ENCODE measurements at places on chromosomes 12 and 14. TPM values are rescaled to one million over a fixed set of nuclear protein-coding genes. Genes with fewer than 3 reads are reported as not detected.

DCN gene
- total RNA-seq: not detected

OVCH1 gene
- not detected for total RNA-seq

GPRC5D gene
- total RNA-seq: not detected

DNA sequence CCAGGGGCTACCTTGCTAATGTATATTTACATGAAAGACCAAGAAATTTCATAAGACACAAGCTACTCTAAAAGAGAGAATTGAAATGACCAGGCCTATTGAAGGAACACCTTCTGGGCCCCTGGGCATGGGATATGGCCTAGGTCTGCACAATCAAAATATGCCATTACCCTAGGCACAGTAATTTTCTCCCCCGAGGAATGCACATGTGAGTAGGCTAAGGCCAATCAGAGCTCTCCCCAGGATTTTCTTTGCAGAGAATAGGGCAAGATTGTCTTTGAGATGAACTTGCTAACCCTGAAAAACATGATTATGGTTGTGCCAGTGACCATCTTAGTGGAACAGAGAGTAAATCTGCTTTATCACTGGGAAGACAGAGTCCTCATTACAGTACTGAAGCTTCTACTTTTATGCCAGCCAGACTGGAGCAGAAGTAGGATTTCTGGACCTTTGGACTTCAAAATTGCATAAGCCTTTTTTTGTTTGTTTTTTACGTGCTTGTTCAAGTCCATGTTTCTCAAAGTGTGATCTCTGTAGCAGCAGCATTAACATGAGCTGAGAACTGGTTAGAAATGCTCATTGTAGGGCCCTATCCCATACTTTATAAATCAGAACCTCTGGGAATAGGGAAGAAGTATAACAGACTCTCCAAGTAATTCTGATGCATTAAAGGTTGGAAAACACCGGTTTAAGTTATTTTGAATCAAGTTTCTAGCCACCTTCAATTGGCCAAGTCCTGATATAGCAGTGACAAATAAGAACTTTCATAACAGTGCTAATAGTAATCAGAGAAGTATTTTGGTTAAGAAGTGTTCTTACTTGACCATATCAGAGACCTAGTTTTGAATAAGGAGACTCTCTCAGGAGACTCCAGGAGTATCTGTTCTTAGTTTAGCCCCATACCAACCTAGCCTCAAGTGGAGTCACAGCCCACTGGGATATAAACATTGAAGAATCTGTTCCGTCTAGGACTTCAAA is 112.9 kb downstream of the LMO3 start:
- no peaks in the 10 kb centered on the region for H3K4me1 ChIP-seq
- DNase-seq: no peak
- no peak overlapping the region for H3K27ac ChIP-seq

DNA sequence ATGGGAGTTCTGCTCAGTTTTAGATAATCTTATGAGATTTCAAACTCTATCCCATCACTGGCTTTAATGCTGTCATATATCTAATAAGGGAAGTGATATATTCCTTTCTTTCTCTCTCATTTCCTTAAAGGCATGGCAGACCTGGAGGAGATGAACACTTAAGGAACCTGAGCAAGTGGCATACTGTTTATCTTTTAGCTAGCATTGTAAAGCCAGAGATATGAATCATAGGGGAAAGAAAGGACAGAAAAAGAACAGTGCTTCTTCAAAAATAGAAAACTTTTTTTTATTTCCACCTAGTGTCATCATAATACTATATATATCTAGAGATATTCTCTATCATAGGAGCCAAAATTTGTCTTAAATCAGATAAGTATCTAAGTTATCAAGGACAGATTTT is 68.3 kb upstream of the PSMA6 start:
- no peak overlapping the region for H3K4me3 ChIP-seq
- no peaks in the 10 kb centered on the region for H3K4me1 ChIP-seq
- no peaks in the 10 kb centered on the region for H3K27me3 ChIP-seq
- DNase-seq: no peak

All from naive thymus-derived CD4-positive, alpha-beta T cell (primary cell).